ENCODE measurements at places on chromosomes 7 and 10.

DNA sequence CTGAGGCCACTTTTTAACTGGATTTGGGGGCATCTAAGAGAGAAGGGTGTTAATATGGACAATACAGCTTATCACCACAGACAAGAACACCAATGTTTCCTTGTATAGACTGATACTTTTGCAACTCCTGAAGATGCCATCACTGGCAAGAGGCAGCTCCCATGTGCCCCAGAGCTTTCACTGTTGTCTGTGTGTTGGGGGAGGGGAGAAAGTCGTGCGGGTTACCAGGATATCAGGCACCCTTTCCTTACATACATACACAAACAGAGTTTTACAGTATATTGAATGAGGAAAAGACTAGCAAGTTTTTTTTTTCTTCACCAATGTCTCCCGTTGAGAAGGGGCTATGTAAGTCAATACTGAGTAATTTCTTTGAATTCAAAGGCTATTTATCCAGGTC is 4.1 kb upstream of the DLX6 start:
- no peak for DNase-seq

- no peak for DNase-seq
Measured at GRCh38 chr7:79216236-79216635, 237.2 kb downstream of the MAGI2 start.

- no peak for DNase-seq
Measured at GRCh38 chr7:27173511-27173955, 587 bp downstream of the HOXA10 start.

GRCh38 chr7:20597339-20597738 is 18.1 kb upstream of the ABCB5 start:
- DNase-seq, result no peak

GRCh38 chr10:12689893-12690292 is 311.6 kb downstream of the CCDC3 start:
- no peak for DNase-seq

- DNase-seq, result no peak
Measured at GRCh38 chr10:101228966-101229265, 347 bp downstream of the LBX1 start.

- no peak for DNase-seq
Measured at GRCh38 chr10:101831169-101831811, 12.3 kb downstream of the KCNIP2 start.

GRCh38 chr10:71333129-71333887 is 14.2 kb downstream of the SLC29A3 start:
- no peak for DNase-seq

DNA sequence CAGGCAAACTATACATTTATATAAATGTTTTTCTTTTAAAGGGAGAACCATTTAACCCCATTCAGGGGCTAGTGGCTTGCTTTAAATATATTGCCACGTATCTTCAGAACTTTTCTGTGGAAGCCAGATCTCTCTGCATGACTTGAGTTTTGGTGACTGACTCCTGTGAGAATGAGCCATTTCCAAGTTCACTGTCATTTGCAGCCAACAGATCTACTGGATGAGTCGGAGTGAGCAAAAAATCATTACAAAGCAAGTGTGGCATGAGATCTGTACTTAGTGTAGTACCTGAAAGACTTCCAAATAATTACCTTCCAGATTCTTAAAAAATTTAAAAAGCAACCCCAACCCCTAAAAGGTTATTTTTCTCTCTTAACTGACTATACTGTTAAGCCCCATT is 45.6 kb downstream of the PDSS1 start:
- DNase-seq, result no peak

GRCh38 chr10:61398366-61399129 is 54.6 kb downstream of the TMEM26 start:
- no peak for DNase-seq

- no peak for DNase-seq
Measured at GRCh38 chr7:43652364-43652763, 69.5 kb downstream of the STK17A start.

- DNase-seq, result no peak
Measured at GRCh38 chr7:151511270-151511669, 8.4 kb downstream of the RHEB start.

GRCh38 chr7:66464059-66464458 is 164.6 kb upstream of the KCTD7 start:
- DNase-seq, result no peak

DNA sequence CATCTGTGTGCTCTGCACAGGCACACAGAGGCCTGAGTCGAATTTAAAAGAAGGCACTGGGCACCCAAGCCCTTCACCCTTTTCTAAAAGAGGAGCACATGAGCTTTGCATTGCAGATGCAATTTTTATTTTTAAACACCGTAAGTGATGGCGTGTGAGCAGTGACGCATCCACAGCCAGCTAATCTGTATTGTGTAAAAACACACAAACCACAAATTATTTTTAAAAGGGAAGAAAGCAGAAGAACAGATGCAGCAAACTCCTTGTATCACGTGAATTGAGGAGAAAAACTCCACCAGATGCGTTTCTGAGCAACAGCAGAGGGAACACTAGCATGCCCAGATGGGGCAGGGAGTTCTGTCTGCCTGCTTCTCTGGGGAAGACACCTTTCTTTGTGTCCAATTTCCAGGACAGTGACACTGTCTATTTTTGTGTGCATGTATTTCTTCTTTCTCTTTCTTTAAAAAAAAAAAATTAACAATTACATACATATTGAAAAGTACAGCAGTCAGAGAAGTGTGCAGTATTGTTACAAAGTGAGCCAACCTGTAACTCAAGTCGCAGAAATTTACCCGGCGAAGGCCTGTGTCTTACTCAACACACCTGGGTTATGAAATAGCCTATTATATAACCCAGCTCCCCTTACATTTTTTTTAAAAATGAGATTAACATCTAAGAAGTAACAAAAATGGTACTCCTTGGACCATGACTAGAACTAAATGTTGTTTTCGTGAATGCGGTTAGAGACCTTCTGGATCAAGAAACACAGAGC is 39.2 kb downstream of the EEPD1 start:
- no peak for DNase-seq

GRCh38 chr7:112160130-112160770 is 45.9 kb downstream of the DOCK4 start:
- no peak for DNase-seq

DNA sequence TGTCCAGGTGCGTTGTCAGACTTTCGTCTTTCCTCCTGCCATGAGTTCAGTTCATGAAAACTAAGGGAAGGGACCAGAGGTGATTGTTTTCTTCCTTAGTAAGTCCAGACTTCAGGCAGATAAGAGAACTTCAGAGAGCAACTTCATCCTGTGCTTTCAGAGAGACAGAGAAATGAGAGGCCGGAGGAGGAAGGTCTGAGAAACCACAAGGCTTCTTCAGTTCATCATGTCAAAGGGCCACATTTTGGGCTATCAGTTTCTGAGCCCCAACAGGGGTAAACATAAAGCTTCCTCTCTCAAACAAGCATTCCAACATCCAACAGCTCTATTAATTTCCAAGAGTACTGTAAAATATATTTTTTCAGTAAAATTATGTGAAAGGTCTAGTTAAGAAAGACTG is 668.4 kb upstream of the NRP1 start:
- DNase-seq, result no peak

- DNase-seq, result no peak
Measured at GRCh38 chr10:59847326-59847725, 59.0 kb downstream of the CCDC6 start.

DNA sequence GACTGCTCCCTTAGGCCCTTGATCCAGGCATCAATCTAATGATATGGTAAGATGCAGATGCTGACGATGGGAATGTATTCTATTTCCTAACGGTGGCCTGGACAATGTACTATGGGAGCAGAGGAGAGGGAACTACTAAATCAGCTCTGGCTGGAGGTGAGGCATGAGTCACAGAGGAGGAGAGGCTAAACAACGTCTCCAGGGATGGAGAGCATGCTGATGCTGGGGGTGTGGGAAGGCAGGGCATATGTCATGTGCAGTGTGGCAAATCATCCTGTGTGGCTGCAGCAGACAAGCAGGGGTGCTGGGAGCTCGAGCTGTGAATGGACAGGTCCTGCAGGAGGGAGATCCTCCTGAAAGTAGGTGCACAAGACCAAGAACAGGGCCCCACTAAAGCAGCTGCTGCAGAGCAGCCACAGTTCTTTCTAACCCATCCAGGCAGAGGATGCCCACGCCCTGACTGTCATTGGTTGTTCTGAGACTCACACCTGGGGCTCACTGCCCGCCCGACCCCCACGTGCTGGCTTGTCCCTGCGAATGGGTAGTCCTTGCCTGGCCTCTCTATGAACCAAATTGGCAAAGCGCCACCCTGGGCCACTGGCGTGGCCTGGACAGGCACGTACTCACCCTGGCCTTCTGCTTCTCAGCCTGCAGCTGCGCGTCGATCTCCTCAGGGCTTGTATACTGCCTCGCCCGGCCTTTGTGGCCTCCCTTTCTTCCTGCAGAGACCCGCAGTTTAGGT is 4.0 kb downstream of the PDAP1 start:
- no peak for DNase-seq

- no peak for DNase-seq
Measured at GRCh38 chr7:105776068-105776790, 100.2 kb downstream of the ATXN7L1 start.

GRCh38 chr10:3624367-3624766 is 160.6 kb downstream of the KLF6 start:
- DNase-seq, result no peak

DNA sequence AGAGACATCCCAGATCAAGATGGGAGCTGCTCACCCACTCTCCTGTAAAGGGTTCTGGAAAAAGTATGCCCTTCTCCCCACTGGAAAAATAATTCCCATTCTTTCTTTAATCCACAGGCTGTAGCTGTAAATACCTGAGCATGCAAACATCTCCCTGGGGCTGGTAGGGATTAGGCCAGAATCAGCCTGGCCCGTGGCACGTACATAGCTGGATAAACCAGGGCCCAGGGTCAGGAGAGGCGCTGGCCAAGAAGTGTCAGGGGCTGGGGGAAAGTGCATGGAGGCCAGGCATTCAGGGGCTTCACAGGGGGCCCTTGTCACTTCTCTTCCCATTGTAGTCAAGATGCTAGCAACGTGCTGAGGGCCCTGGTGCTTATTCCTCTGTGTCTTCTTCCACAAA is 30.7 kb upstream of the AQP1 start:
- no peak for DNase-seq

DNA sequence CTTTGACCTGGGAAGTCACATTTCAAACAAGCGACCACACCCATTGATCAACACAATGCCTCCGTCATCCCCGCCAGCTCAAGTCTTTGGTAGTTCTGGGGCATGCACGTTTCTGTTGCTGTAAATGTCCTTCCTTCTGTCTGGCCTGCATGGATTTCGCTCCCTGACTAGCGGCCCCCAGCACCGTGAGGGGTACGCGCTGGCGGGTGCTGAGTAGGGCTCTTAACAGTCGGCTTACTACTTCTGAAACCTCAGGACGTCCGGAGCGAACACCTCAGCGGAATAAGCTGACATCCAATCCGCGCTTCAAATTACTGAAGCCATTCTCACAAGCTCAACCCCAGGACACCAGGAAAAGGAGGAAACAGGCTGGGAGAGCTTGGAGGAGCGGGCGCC is 505 bp downstream of the NUDCD3 start:
- no peak for DNase-seq

DNA sequence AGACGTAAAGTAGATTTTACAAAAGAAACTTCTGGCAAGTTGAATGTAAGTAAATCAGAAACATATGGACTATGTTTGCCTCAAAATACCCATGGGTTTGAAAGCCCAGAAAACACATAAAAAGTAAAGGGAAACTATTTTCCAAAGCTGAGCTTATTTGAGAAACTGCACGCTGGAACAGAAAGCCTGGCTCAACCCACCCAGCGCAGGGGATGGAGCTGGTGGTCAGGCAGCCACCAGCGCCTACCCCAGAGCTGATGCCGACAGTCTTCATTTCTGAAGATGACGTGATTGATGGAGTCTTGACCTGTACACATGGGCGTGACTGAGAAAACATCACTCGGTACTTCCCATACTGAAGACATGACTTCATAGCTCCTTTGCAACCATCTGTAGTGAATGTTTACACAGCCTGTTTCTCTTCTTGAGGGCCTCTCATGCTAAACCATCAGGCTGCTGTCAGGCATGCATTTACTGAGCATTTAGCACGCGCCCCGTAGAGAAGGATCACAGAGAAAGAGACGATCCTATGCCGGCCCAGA is 232.6 kb upstream of the AUTS2 start:
- no peak for DNase-seq

- DNase-seq, result no peak
Measured at GRCh38 chr10:68560943-68561864, 1.1 kb downstream of the TET1 start.

GRCh38 chr10:119703903-119704508 is 21.8 kb upstream of the INPP5F start:
- no peak for DNase-seq

- no peak for DNase-seq
Measured at GRCh38 chr10:43806831-43807640, 158.4 kb upstream of the ZNF32 start.

- DNase-seq, result no peak
Measured at GRCh38 chr10:20765066-20765465, 132.0 kb downstream of the NEBL start.

DNA sequence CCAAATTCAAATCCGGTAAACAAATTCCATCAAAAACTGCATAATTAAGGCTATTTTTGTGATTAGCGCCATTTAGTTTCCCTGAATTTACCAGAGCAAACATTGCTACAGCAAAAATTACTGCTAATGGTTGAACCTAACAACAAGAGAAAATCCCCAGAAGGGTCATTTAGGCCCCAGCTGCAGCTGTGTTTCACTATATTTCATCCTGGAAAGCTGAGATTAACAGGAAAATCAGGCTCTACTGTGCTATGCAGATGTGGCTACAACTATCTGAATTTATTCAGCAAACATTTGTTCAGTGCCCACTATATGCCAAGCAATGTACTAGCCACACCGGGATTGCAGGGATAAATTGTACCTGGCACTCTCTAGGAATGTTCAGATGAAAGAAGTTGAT is 104.0 kb downstream of the PON1 start:
- no peak for DNase-seq

Data from hypothalamus (tissue), 51 donors.